ENCODE measurements at places on chromosomes 7 and 10.

DNA sequence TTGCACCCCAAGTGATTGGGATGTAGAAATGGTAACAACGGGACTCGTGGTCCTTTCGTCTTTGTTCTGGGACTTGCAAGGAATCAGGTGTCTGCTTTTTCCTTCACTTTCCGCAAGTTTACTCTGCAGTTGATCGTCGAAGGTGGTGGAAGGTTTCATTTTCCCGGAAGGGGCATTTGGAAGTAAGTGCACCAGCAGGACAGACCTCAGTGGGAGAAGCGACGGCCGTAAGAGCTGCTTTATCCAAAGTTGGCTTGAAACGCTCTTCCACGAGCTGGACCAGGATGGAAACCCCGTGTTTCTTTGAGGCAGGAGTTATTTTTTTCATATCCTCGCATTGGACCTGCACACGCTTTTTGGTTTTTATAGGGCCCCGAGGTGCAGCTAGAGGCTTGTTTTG lies 1.2 kb downstream of the BRI3 start:
- DNase-seq, result no peak

DNA sequence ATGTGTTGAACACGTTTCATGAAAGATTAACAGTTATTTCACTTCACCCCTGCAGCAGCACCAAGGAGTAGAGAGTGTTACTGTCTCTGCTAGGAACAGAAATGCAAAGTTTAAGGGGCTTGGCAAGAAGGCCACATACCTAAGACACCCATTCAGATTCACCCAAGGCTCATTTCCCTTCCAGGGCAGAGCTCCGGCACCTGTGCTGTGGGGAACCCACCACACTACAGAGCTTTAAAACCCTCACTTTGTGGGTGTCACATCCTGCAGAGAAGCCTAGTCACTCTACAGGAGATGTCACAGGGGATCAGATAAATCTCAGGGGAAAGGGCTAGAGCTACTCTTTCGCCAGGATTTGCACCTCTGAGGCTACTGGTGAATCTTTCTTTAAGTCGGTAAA lies 176.1 kb upstream of the KLF6 start:
- DNase-seq, result no peak

- DNase-seq, result no peak
Observed at GRCh38 chr10:23525406-23525805, 86.5 kb downstream of the OTUD1 start.

DNA sequence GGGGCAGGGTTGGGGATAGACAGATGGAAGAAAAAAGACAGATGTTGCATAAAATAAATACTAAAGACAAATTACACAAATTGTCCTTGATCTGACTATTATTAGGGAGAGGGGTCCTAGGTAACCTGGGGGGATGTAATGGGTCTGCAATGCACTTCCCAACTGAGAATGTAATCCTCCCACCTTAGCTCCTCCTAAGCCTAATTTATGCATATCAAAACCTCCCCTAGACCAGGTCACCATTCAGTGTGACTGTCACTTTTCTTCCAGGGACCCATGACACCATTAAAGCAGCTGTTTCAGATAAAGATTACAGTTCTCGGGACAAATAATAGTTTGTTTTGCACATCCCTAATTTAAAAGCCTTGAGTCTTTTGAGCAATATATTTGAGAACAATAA lies 133.9 kb upstream of the FEZF1 start:
- DNase-seq, result no peak

DNA sequence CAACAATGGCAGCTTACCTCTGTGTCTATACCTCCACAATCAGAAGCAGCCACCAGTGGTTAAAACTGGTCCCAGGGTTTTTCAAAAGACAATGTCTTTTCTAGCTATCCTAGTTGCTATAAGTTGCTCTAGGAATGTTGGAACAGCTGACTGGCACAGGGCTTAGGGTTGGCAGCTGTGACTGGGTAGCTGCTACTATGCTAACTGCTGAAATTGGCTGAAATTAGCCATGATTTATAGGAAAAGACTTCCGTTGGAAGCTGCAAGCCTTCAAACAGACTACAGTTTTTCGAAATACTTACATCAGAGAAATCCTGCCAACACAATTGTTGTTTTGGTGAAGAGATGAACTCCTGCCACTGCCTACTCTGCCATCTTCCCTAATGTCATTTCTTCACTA lies 102.3 kb downstream of the MKX start:
- DNase-seq, result no peak

- no peak for DNase-seq
Observed at GRCh38 chr10:30820261-30820991, 190.9 kb upstream of the LYZL2 start.

- DNase-seq, result no peak
Observed at GRCh38 chr7:23074443-23075261, 30.9 kb upstream of the KLHL7 start.

- no peak for DNase-seq
Observed at GRCh38 chr10:93337309-93337721, 144.8 kb downstream of the MYOF start.

DNA sequence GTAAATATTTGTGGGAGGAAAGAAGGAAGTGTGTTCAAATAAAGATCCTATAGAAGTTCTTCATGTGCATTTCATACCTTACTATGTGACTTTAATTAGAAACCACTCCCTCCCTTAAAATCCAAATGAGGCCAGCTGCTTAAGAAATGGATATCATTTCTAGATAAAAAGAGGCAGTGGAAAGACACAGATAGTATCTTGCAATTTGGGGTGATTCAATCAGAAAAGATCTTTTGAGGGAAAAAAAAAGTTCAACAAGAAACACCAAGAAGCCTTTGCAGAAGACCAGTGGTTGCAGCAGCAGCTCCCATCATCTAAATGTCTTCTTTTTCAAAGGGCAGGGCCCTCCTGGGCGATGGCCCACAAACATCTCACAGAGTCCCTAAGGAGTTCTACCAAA lies 200.1 kb downstream of the LRRN3 start:
- DNase-seq, result no peak

DNA sequence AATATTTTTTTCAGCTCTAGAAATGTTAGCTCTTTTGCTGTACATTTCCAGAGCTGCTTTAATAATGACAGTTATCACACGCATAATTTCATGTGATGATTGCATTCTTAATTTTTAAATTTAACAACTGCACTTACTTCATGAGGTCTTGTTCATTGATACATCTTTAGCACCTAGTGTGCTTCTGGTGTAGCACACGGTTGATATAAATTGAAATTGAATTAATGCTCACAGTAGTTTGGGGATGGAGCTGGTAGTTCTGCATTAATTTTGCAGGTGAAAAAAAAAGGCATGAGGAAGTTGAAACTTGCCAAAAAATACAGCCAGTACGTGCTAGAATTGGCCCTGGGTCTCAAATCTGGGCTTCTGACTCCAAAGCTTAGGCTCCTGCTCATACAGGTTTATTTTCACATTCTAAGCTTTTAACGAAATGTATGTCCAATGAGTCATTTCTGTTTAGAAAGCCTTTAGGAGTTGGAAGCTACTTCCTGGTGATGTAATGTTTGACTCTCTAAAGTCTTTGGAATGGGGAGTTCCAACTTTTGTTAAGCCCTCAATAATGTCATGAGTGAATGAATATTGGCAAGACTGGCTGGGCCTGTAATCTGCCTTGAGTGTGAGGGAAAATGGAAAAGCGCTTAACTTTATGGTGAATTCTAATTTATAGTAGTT lies 62.5 kb downstream of the DAGLB start:
- no peak for DNase-seq

- peak; percentile 41 for DNase-seq
Observed at GRCh38 chr10:71713135-71714030, 6.2 kb downstream of the C10orf105 start.

- peak; percentile 19 for DNase-seq
Observed at GRCh38 chr10:15419279-15419874, 48.3 kb upstream of the FAM171A1 start.

DNA sequence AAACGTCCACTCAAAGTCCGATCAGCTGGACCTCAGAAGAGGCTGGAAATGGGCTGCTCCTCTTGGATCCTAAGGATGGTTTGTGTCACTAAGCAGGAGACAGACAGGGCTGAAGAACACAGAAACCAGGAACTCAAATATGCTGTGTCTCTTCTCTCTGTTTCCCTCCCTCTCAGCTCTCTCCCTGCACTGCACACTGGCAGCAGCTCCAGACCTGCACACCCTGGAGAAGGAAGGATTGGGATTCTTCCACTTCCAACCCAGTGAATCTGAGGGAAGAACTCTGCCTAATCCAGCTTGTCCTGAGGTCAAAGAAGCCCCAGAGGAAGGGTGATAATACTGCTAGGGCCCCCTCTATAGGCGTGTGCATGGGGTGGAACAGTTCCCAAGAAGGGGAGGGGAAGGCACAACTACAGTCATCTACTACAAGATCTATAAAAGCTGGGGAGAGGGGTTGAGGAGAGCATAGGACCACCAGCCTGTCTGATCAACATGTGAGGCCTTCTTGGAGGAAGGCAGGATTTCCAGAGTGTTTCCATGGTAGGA lies 22.7 kb upstream of the ZCCHC24 start:
- no peak for DNase-seq

DNA sequence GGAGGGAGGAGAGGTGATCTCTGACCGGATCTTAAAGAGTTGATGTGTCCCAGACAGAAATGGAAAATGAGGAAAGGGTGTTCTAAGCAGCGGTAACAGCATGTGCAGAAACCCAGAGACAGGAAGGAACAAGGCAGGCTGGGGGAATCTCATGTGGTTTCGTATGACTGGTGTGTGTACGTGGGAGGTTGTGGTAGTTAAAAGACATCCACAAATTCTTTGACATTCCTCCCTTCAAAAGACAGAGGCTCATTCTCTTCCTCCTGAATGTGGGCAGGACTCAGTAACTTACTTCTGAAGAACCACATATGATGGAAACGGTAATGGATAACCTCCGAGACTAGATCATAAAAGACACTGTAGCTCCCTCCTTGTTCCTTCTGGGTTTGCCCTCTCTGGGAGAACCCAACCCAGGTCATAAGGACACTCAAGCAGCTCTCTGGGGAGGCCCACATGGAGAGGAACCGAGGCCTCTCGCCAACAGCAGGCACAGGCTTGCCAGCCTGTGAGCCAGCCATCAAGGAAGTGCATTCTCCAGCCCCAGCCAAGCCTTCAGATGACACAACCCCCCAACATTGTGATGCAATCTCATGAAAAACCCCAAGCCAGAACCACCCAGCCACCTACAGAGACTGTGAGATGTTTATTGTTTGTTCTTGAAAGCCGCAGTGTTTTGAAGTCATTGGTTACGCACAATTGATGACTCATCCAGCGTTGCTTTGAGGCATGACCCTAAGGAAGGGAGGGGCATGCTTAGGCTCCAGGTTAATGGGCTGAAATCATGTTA lies 116.0 kb downstream of the SLIT1 start:
- no peak for DNase-seq

GRCh38 chr10:86316990-86317389 lies 49.6 kb downstream of the GRID1 start:
- no peak for DNase-seq

DNA sequence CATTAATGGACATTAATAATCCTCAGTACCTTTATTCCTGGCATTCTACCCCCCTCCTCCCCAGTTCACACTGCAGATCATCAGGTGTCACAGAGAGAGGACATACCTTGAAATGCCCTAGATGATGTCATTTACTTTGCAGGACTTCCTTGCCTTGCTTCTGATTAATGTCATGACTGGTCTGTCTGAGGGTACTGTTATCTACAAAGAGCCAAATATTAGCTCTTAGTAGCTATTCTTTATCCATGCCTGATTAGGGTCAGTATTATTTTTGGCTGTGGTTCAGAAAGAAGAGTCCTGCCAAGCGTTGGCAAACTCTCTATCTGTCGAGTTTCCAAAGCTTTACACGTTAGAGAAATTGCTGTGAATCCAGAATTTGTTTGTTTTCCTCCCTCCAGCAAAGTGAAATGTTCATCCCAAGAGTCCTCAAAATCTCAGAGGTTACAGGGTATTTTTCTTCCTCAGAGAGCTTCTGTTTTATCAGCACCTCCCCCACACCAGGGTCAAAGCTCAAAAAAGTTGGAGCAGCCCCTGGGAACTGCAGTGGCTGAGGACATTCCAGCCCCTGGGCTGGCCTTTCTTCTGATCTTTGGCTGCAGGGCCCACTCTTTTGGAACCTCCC lies 12.6 kb downstream of the SCD start:
- DNase-seq, result no peak

GRCh38 chr10:31611161-31611560 lies 292.1 kb downstream of the ZEB1 start:
- DNase-seq, result no peak

- peak; percentile 3 for DNase-seq
Observed at GRCh38 chr10:84665883-84666463, 337.6 kb downstream of the CCSER2 start.

DNA sequence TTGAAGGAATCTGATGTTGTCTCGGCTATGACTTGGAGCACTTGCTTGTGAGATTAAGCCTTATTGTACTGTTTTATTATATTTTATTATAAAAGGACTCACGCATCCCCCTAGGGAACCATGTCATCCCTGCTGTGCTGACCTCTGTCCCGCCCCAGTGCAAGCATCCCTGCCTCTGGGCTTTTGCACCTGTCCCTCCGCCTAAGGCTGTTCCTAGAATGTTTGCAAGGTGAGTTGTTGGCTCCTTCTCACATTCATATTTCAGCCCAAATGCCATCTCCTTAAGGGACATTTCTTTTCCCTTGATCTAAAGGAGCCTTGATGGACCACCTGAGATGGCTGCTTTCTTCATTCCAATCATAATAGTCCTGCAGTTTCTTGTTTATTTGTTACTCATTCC lies 236.9 kb upstream of the IGFBP3 start:
- DNase-seq, result no peak

- no peak for DNase-seq
Observed at GRCh38 chr10:91885362-91886079, 23.8 kb downstream of the FGFBP3 start.

DNA sequence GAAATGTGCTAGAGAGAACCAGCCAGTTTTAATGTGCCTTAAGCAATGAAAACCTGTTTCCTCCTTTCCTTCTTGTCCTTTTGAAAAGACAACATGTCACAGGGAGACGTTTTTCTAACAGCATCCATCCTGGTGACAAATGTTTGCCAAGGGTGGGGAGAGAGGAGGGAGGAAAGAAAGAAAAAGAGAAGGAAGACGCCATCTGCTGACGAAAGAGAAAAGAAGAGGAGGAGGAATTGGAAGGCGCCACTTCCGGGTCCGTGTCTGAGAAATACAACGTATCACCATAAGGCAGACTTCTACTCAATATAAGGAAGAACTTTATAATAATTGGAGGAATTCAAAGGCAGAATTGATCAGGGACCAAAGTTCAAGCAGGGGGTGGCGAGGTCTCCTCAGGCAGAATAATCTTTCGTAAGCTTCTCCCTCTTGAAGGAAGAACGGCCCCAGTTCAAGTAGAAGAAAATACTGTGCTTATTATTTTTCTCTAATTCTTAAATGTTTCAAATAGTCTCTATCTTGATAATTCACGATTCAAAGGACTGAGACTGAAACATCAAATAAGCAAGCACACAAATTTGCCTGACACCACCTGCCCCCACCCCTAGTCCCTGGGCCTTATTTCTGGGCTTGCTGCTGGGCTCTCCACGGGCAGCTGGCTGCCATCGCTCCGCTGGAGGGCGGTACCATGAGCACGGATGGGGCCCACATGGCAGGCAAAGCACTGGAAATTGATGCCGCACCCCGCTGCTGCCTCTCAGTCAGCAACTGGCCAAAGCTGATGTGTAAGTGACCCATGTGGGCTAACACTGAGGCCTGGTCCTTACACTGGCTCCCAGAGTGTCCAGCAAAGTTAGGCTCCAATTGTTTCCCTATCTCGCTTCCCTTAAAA lies 273.7 kb upstream of the KLF14 start:
- DNase-seq, result peak; percentile 58

Data from stimulated activated CD4-positive, alpha-beta T cell treated with anti-CD3 and anti-CD28 coated beads, Interleukin-4, amount 100 ng/mL, for 1 hour (primary cell).